ENCODE measurements at places on chromosomes 12 and 14.

GRCh38 chr12:104280717-104281458 is 22.7 kb upstream of the EID3 start:
- DNase-seq, result peak; percentile 91

DNA sequence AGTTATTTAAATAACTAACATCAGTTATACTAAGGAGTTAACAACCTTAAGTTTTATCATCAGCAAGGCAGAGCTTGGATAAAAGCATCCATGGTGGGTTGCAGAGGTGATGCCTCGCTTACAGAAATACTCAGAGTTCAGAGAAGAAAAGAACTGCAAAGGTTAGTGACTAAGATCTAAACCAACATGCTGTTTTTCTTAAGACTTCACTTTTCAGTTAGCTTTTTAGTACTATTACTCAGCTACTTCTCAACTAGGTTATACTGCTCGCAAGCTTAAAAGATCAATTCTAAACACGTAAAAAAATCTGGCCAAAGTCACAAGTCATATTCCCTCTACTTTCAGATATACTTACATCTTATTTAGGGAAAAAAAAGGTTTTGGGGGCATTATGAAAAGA is 2.8 kb downstream of the PPP1CC start:
- DNase-seq, result no peak

DNA sequence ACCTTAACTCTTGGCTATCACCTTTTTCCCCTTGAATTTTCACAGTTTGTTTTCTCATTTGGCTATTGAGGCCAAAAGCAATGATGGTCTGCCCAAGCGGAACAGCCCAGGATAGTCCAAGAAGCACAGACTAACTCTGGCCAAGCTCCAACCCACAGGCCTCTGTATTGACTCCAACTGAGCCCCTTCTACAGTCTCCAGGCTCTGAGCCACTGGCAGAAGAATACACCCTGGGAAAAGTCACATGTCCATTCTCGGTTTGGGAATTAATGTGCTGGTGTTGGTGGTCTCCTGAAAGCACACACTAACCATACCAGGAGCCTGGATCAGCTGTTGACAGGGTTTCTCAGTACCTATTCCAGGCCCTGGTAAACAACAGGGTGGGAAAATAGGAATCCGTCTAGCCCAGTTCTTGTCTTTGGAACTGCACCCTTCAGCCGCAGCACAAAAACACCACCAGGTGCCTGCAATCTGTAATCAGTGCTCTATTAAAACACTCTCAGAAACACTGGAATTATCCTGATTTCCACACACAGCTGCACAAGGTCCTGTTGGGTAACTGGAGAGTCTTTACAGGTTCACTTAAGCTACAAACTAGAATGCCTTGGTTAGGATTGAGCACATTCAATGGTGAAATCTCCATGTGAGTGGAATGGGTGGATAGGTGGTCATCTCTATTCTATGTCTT is 63.6 kb downstream of the STXBP6 start:
- DNase-seq, result no peak

DNA sequence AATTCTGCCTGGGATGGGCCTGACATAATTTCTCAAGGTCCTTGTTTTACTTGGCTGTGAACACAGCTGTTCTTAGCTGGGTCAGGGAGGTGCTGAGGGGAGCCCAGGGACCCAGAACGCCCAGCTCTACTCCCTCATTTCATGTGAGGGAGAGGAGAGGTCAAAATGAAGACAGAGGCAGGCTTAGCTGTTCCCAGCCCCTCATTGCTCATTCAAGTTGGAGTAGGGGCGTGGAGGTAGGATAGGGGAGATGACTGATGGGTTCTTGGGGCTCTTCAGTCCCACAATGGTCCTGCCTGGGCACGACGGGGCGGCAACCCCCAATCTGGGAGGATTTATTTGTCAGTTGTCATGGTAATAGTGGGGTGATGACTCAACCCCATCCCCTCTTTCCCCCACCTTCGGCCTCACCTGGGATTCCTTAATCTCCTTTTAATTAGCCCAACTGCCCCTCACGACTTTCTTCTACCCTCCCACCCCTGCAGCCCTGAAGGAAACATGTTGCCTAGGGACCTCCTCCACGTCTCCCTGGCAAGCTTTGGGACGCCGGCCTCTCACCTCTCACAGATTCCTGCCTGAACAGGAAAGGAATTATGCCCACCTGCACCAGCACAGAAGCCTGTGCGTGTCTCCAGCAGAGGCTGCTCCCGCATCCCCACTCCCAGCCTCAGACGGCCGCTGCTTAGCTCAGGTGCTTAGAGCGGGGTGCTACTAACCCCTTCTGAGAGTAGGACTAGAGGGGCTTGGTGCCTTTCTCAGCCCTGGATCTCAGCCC is 10.2 kb downstream of the SPRYD3 start:
- DNase-seq, result no peak

GRCh38 chr12:120263748-120264085 is 1.8 kb downstream of the PXN start:
- no peak for DNase-seq

DNA sequence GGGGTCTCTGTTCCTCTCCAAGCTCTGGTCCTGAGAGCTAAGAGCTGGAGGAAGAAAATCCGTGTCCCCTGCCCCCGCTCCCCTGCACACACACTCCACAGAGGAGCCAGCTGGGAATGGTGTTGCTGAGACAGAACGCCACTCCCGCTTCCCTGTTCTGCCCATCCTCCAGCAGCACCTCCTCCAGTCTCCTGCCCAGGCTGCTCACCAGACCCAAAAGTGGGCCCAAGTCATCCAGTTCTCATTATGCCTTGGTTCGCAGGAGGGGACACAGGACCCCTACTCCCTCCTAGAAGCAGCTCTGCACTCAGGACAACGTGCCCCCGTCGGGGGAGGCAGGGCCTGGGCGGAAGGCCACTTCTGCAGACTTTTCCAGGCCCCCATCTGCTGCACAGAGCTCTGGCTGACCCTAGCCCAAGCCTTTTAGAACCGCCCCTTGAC is 830 bp upstream of the TRMT61A start:
- DNase-seq, result no peak

- DNase-seq, result no peak
These were observed 11.4 kb downstream of the PACS2 start for GRCh38 chr14:105325716-105326567.

DNA sequence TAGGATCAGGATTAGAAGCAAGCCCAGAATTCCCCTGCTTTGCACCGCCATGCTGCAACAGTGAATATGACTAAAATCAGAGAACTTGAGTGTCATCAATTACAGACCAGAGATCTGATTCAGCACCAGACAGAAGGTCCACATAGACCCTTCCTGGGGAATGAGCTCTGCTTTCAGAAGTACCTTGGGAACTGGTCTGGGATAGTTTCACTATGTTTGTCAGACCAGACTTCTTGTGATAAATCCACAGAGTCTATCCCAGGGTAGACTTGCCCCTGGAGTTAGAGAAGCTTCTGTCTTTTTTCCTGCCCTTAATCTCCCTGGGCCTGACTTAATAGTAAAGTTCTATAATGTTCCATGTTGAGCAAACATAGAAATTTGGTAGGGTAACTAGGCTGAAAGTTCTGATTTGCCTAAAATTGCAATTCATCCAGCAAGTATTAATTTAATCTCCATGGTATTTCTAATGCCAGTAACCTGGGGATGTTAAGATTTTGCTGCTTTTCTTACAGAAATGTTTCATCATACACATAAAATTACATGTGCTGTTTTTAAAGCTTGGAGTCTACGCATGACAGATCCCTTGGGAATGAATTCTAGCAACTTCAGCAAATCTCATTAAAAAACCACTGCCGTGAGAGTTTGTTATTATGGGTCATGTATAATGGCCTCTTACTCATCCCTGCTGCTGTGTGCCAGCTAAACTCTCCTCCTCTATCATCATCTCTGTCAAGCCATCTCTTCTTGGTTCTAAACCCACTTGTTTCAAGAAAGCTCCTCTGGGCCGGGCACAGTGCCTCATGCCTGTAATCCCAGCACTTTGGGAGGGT is 61.3 kb upstream of the METAP2 start:
- DNase-seq, result peak; percentile 99

GRCh38 chr14:99352688-99353280 is 80.8 kb upstream of the BCL11B start:
- DNase-seq, result no peak

GRCh38 chr12:68378872-68379606 is 46.9 kb upstream of the MDM1 start:
- DNase-seq, result no peak

- DNase-seq, result no peak
These were observed 49.2 kb upstream of the SLC38A1 start for GRCh38 chr12:46318037-46318436.

DNA sequence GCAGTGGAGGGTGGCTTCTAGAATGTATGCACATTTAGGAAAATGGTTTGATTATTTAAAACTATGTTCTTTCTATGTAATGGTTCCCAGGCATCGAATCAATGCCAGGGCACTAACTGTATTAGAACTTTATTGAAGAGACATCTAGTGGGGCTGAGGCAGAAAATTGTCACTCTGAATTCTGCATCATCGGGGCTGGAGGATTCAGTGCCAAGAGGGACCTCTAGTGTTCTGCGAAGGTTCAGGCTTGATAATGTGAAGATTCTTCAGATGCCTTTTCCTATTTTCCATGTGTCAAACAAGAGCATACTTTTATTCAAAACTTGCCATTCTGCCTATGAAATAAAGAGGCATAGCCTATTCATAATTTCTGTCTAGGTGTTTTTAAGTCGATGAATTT is 146.3 kb downstream of the CAND1 start:
- DNase-seq, result no peak
